ENCODE measurements at places on chromosomes 13 and 19. TPM values are rescaled to one million over a fixed set of nuclear protein-coding genes. Genes with fewer than 3 reads are reported as not detected.

GRCh38 chr13:28704282-28704681 lies 14.5 kb downstream of the SLC46A3 start:
- no peak for DNase-seq

DNA sequence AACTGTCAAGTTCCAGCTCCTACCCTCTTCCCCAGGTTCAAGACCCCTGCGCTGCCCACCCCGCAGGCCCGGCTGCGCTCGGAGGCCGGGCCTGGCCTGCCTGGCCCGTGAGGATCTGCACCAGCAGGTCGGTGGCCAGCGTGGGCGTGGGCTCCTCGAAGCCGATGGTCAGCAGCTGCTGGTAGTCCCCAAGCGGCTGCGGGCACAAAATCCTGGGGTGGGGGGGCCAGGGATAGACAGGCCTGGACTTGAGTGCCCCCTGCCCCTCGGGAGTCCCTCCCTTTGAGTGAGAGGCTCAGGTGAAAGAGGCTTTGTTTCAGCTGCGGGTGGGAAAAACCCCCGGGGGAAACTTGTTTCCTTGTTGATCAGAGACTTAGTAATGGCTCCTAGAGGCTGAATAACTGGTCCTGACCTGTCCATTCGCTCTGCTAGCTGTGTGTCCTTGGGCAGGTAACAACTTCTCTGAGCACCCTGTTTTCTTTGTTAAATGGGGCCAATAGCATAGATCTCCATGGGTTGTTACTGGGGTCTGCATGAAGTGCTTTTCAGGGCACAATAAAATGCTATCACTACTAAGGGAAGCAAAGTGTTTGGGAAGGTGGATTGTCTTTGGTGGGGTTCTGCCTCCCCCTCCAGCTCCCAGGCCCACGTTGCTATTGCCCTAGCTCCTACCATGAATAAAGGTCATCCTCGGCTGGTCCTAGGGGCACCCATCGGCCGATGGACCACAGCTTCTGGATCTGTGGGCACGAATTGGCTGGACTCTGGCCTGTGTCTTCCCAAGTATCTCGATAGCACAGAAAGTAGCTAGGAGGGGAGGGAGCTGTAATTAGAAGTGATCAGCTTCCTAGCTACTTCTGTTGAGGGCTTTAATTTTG lies 3.5 kb downstream of the C19orf67 start:
- DNase-seq = no peak

The FFAR1 gene
- not detected for polyA plus RNA-seq

The RRAS gene
- 279 TPM for polyA plus RNA-seq

Measured in urinary bladder (tissue), 4 donors.